Stimulated activated CD8-positive, alpha-beta memory T cell treated with anti-CD3 and anti-CD28 coated beads, Interleukin-7, amount 100 ng/mL, for 1 hour (primary cell): ENCODE measurements at places on chromosomes 4 and X.

GRCh38 chr4:139050446-139050845 is 34.9 kb downstream of the NOCT start:
- no peak for DNase-seq

DNA sequence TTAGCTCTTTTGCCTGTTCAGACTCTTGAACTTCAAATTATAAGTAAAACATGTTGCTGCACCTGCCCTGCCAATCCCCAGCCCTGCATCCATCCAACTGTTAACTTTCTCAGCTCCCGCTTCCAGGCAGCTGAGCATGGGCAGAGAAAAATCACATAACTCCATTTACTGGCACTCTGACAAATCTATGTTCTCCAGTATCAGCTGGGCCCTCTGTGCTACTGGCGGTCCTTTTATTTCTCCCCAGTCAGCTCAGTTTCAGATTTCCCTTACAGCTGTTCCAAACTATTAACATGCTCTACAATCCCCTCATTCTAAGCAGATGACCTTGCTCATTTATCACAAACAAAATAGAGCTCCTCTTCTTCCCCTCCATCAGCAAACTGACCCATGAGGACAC is 240.4 kb upstream of the TET2 start:
- DNase-seq: no peak

DNA sequence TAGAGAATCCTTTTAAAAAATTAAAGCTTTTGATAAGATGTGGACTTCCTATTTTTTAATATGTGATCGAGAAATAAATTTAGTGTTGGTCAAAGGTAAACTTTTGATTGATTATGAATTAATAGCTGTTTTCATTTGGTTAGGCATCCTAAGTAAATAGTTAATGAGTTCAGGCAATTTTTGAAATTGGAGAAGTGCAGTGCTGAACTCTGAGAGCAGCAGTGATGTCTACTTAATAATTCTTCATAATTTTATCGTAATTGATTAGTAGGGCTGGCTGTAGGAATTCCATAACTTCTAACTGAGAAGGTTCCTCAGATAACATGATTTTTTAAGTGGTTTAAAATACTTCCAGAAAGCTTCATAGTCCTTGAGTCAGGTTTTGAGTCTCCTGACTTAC is 1.5 kb downstream of the MND1 start:
- no peak for DNase-seq

GRCh38 chrX:46580613-46581012 is 7.0 kb downstream of the CHST7 start:
- no peak for DNase-seq

DNA sequence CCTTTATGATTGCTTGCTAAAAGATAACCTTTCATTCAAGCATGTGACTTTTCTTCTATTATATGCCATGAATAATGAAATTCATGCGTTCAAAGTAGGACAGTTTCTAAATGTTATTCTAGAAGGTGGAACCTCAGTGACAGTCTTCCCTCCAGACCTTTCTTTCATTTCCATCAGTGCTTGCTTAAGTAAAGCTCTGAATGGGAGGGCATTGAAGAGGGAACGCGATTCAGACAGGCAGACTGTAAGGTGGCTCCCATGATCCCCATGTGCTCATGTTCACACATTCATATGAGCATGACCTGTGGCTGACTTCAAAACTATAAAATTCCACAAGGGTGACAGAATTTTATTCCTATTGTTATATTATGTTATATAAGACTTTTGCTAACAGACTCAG is 1367.3 kb upstream of the IGFBP7 start:
- no peak for DNase-seq
